ENCODE measurements at places on chromosomes 12 and 14. TPM values are rescaled to one million over a fixed set of nuclear protein-coding genes. Genes with fewer than 3 reads are reported as not detected.

- no peak for DNase-seq
Observed at GRCh38 chr12:75905922-75906321, 125.7 kb downstream of the PHLDA1 start.

DNA sequence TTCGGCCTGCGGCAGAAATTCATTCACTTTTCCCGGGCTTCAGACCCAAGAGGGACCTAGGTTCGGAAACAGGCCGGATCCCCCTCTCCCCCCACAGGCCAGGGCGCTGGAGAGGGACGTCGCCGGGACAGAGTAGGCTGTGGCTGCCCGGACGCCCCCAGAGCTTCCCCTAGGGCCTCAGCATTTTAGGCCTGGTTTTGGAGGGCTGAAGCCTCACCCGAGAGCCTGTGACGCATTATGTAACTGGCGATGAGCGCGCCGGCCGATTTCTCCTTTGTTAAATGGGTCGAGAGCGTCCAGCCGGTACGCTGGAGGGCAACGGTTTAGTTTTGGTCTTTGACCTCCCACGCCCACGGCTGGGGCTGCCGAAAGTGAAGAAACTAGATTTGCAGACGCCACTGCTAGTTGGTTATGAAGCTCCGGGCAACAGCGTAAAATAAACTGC, 657 bp downstream of the PEBP1 start:
- DNase-seq: peak; percentile 79

Gene NRXN3
- 38.1 TPM for total RNA-seq

Gene CLEC6A
- total RNA-seq: not detected

- DNase-seq: no peak
Observed at GRCh38 chr14:101004954-101005353, 101.4 kb upstream of the RTL1 start.

Gene CACNA2D4
- total RNA-seq: 5.9 TPM

- DNase-seq: no peak
Observed at GRCh38 chr12:13198876-13199275, 2.4 kb downstream of the EMP1 start.

GRCh38 chr12:51622564-51622963, 31.5 kb downstream of the SCN8A start:
- DNase-seq: no peak

- no peak for DNase-seq
Observed at GRCh38 chr12:25496098-25496587, 56.9 kb downstream of the LMNTD1 start.

Gene RASAL1
- 8.6 TPM for total RNA-seq

DNA sequence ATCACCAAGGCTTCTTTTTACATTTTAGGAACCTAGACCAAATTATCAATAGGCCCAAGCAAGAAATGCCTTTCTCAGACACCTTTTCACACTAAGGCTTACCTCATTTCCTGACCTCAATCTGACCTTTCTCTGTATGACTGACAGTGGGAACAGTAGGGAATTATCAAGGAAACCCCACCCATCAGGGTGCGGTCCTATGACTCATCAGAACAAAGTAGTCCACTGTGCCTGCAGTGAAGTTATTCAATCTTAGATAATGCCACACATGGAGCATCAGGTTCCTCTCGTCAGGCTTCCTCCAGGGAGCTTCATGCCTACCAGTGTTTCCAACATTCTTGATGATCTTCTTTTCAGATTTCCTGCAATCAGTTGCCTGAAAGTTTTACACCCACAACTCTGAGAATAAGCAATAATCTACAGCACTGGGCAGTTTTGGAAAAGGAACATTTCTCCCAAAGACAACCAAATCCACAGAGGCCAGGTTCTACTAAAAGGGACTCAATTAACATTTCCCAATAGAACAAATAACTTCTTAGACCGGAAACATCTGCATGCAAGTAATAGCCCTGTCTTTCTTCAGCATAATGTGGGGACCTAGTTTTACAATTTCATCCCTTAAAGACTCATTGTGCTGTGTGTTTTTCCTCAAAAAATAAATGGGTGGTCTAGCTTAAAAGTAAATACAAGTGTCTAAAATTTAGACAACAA, 35.9 kb upstream of the TMTC2 start:
- DNase-seq: no peak

GRCh38 chr14:75334549-75335051, 56.0 kb downstream of the FOS start:
- no peak for DNase-seq

- DNase-seq: no peak
Observed at GRCh38 chr12:24233519-24234246, 284.2 kb upstream of the SOX5 start.

DNA sequence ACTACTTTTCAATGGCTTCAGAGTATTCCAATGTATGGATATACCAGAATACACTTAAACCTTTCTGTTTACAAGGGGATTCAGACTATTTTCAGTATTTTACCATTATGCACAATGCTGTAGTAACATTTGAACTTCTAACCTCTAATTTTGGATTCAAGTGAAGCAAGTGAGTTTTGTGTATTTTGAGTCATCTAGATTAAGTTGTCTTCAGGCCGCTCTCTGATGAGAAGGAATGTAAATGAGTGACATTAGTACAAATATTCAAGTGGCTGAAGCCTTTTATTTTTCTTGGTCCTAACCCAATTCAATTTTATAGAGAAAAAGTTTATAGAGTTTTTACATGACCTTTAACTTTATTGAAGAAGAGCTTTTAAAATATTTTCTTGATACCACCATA, 125.6 kb downstream of the PDE3A start:
- DNase-seq: no peak

Gene SLCO1B1
- total RNA-seq: not detected

All from sciatic nerve (tissue), 2 donors.